ENCODE measurements at places on chromosomes 2 and 18.

DNA sequence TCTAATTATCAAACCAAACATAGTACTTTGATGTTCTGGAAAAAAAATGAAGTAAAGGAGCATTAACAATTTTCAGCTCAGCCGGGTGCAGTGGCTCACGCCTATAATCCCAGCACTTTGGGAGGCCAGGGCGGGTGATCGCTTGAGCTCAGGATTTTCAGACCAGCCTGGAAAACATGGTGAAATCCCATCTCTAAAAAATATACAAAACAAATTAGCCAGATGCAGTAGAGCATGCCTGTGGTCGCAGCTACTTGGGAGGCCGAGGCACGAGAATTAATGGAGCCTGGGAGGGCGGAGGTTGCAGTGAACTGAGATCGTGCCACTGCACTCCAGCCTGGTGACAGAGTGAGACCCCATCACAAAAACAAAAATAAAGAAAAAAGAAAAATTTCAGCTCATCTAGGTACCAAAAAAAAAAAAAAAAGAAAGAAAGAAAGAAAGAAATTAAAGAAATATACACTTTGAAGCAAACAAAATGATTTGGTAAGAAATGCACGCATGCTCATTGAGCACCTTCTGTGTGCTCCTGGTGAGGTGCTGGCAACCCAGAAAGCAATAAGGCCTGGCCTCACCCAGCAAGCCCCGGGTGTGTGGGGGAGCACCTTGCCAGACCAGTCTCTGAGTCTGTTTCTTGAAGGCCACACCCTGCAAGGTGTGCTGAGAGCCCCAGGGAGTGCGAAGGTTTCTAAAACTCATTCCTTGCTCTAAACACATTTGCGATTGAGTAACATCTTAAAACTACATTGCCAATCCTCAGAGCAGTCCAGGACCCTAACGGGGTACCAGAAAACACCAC lies 133.5 kb downstream of the TFCP2L1 start:
- no peak for DNase-seq

GRCh38 chr2:190805126-190805525 lies 75.5 kb upstream of the GLS start:
- no peak for DNase-seq

- no peak for DNase-seq
Observed at GRCh38 chr18:74436158-74436769, 20.8 kb downstream of the DIPK1C start.

- no peak for DNase-seq
Observed at GRCh38 chr2:159461076-159461475, 155.3 kb downstream of the BAZ2B start.

GRCh38 chr2:144582651-144583380 lies 62.9 kb upstream of the ZEB2 start:
- peak; percentile 94 for DNase-seq

DNA sequence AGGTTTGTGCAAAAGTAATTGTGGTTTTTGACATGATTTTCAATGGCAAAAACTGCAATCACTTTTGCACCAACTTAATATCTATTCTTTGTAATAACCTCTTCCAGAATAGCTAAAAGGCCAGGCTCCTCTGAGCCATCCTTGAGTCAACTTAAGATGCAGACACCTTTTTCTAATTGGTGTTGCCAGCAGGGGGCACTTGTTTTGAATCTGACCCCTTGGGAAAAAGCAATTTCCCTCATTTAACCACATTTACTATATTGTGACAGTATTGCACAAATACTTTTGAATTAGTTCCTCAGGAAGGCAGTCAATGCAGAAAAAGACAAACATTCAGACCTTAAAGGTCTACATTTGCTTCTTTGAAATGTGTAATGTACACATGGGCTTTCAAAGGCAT lies 78.6 kb upstream of the GALNT5 start:
- DNase-seq = peak; percentile 21

GRCh38 chr2:51424418-51424817 lies 392.5 kb upstream of the NRXN1 start:
- no peak for DNase-seq

- DNase-seq = no peak
Observed at GRCh38 chr2:195319112-195319460, 337.9 kb upstream of the SLC39A10 start.

DNA sequence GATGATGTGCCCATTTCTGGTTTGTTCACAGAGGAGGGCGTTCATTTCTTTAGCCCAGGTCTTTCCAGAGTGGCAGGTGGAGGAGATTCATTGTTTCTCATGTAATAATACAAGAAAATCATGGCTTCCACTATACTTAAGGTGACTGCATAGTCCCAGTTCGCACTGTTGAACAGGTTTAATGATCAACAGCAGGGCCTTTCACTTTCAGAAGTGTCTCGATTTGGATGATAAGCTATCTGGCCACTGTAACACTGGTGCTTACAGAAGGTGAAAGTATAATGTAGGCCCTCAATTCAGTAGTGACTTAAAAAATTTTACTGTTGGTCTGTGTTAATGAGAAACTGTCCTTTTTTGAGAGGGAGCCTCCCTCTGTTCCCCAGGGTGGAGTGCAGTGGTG lies 1.4 kb downstream of the RMC1 start:
- DNase-seq = peak; percentile 52

- DNase-seq = no peak
Observed at GRCh38 chr2:72089537-72089936, 58.1 kb downstream of the CYP26B1 start.

DNA sequence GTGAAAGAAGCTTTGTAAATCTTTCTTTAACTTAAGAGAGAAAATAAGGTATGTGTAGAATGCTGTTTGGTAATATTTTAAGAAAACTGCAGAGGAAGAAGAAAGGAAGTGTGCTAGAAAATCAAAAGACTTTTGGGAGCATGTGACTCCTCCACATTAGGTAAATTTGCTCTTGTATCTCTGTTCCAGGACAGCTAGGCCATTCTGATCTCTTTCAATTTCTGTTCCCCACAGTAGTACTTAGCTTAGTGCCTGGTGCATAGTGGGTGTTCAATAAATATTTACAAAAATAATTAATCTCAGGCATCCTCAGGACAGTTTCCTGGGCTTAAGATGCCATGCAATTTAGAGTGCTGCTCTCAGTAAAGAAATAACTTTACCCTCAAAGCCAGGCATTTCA lies 105.0 kb downstream of the GPD2 start:
- no peak for DNase-seq

- DNase-seq = no peak
Observed at GRCh38 chr2:53652131-53652530, 115.5 kb upstream of the CHAC2 start.

GRCh38 chr18:47484068-47484467 lies 232.6 kb upstream of the SKOR2 start:
- DNase-seq = no peak

- DNase-seq = peak; percentile 43
Observed at GRCh38 chr2:38115216-38116032, 39.5 kb upstream of the CYP1B1 start.

- DNase-seq = no peak
Observed at GRCh38 chr2:217736776-217737550, 265.8 kb downstream of the TNS1 start.

GRCh38 chr2:34815052-34815741 lies 1216.1 kb upstream of the FAM98A start:
- no peak for DNase-seq

DNA sequence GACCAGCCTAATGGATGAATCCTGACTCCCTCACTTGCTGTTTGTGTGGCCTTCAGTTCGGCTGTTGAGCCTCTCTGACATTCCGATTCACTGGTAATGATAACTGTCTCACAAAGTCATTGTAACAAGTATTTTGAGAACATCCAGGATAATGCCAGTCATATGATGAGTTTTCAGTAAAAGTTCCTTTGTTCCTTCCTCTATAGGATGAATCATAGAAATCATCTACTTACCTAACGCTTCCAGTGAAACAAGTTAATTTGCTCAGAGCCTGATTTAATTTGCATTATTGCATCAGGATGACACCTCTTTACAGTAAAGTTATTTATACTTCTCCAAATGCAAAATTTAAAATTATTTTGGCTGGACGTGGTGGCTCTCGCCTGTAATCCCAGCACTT lies 32.0 kb downstream of the RAB31 start:
- DNase-seq = no peak

- DNase-seq = peak; percentile 27
Observed at GRCh38 chr2:224031358-224031970, 7.6 kb downstream of the SERPINE2 start.

- no peak for DNase-seq
Observed at GRCh38 chr2:47560107-47560819, 157.3 kb downstream of the MSH2 start.

GRCh38 chr2:197947219-197947757 lies 142.9 kb downstream of the PLCL1 start:
- DNase-seq = no peak

DNA sequence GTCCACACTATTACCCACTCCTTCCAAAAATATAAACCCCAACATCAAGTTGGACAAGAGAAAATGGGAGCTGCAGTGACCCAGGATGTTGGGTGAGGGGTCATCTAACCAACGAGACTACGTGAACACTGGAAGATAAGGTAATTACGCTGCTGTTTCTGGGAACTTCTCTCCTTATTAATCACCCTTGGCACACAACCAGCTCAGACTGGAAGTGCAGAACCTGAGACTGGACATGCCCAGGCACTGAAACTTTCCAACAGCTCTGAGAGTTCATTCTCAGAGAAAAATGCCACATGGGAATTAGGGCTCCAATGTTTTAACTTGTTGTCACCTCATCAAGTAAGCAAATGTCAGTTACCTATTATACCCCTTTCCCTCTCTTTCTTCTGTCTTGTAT lies 135.3 kb downstream of the CCDC148 start:
- peak; percentile 2 for DNase-seq

DNA sequence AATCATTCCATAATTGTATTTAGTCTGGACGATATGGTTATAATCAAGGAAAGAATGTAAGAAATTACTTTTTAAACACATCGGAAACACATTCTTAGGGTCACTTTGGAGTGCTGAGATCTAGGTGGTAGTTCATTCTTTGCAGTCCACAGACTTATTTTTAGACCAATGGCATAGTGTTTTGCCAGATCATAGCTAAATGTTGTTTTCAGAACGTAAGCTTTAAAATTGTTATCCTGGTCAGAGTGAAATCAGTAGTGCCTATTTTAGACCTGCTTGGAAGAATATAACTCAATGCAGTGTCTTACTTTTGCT lies 4.3 kb downstream of the MYL12A start:
- no peak for DNase-seq

DNA sequence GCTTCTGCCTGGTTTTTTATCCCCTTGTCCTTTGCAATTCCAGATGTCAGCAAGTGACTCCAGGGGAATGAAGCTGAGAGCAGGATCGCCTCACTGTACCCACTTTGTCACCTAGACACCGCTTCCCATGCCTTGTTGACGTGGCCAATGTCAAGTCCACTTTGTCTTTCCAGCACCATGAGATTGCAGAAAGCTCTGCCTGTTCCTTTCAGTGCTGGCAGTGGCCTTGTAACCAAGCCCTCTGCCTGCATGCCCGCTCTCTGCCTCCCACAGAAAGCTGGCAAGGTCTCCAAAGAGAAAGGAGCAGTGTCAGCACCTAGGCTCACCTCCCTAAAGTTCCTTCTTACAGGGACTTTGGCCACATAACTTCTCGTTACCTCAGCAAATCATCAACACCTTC lies 282.2 kb upstream of the ST6GAL2 start:
- no peak for DNase-seq

DNA sequence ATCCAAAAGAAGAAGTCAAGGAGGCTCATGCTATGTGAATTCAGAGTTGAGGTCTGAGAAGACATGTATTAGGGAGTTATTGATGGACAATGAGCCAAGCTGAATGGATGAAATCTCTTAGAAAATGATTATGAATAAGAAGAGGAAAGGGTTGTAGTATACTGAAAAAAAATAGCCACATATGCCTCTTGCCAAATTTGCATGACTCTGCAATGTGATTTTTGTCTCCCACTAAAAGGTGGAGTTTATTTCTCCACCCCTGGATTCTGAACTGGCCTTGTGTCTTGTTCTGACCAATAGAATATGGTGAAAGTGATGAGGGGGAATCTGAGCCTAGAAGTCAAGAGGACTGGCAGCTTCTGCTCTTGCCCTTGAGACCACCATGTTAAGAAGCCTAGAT lies 8.6 kb upstream of the ERICH2 start:
- no peak for DNase-seq

- DNase-seq = no peak
Observed at GRCh38 chr2:106172649-106173048, 21.5 kb downstream of the UXS1 start.

DNA sequence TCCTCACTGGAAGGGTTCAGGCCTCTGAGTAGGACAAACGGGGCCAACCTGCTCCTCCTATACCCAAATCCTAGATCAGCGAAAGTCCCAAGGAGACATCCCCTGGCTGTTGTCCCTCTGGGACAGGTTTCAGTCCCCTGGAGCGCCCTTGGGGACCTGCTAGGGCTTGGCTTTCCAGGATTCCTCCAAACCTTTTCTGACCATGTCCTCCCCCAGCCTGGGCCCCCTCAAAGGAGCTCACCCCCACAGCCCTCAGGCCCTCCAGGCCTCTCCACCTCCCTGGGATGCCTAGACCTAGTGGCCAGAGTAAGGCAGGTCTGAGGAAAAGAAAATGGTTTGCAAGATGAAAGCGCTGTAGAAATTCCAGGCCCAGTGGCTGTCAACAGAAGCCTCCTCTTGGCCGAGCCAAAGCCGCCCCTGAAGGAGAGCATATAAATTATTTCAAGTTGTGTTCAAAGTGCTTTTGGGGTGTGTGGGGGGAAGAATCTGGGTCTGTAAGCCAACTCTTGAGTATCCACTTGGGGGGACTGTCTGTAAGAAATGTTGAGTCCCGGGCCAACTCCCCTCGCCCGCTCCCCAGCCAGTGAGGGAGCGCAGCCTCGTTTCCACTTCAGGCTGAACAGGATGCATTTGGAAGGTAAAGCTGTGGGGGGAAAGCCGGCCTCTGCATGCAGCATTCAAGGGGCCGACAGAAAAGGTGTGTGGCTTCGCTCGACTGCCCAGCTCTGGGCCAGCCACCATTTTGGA lies 158.6 kb downstream of the DYSF start:
- DNase-seq = no peak

DNA sequence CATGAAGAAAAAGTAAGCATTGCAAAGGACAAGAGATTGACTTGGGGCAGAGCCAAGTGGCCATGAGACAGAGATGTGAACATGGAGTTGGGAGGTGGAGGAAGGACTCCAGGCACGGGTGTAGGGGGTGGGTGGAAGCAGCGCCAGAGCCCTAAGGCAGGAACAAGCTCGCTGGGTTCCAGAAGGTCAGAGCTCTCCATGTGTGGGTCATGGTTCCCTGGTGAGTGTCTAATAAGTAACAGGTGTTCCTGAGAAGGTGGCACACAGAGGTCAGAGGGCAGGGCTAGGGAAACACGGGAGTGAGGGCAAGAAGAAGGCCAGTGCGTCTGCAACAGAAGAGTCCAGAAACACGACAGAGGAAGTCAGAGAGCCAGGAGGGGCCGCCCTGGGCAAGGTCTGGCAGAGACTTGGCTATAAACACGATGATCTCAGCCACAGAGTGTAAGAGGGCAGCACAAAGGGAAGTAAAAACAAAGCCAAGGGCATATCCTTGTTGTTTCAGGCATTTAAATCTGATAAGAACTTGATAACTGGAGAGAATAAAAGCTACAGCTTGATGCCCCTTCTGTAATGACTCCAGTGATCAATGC lies 260.8 kb downstream of the TGIF1 start:
- DNase-seq = peak; percentile 79

GRCh38 chr2:121284463-121285449 lies at the start of gene TFCP2L1:
TFCP2L1 (minus strand) TSS chr2:121285202; CDS start chr2:121285109, 93 bp downstream.
- DNase-seq = peak; percentile 24

Measured in erythroblast (primary cell).